ENCODE measurements at places on chromosomes 7 and 10. TPM values are rescaled to one million over a fixed set of nuclear protein-coding genes. Genes with fewer than 3 reads are reported as not detected.

The TRIM73 gene
- 0.08 TPM for total RNA-seq

The SPDYE16 gene
- not detected for total RNA-seq

The GALNT17 gene
- total RNA-seq = not detected

The MMP21 gene
- total RNA-seq = not detected

The SCIN gene
- total RNA-seq = not detected

The GRM3 gene
- total RNA-seq = not detected

The SUMF2 gene
- 149 TPM for total RNA-seq

The GATA3 gene
- total RNA-seq = 3.5 TPM

The VGF gene
- 0.08 TPM for total RNA-seq

The DNTT gene
- total RNA-seq = not detected

The COL26A1 gene
- total RNA-seq = not detected

The UNCX gene
- not detected for total RNA-seq

The SSC4D gene
- total RNA-seq = 0.87 TPM

The SAMD9 gene
- 3.4 TPM for total RNA-seq

The POLR2J2 gene
- total RNA-seq = 2.3 TPM

The WNT16 gene
- total RNA-seq = not detected

The PALD1 gene
- 0.04 TPM for total RNA-seq
